Neuronal stem cell (in vitro differentiated cells): ENCODE measurements at places on chromosomes 4 and X.

DNA sequence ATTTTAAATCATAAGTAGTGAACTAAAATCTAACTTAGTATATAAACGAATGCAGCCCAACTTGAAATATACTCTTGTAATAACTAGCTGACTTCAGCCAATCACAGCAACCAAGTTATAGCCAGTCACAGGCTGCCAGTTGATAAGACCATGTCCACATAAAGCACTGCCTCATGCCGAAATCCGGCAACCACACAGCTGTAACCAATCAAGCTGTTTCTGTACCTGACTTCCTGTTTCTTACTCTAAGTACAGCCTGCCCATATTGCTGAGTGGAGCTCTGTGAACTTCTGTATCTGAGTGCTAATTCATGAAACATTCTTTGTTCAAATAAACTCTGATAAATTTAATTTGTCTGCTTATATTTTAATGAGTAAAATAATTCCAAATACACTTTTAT, 805.3 kb upstream of the EPHA5 start:
- no peak for DNase-seq

- no peak for DNase-seq
Measured at GRCh38 chr4:138405466-138405891, 163.3 kb upstream of the SLC7A11 start.

DNA sequence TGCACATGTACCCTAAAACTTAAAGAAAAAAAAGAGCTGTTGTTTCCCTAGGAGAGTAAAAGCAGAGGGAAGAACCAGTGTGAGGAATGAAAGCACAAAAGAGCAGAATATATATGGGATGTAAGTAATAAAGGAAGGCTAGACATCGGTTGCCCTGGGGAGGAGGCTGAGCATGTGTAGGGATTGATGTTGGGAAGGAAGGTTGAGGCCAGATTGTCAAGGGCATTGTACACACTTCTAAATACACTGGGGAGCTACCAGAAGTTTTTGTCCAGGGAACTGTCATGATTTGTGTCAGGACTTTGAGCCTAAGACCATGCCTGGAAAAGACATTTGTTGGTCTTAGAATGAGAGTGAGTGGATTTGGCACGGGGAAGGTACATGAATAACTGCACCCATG, 467.1 kb downstream of the GPAT3 start:
- DNase-seq: no peak

- peak; percentile 4 for DNase-seq
Measured at GRCh38 chrX:149829751-149830191, 48.0 kb downstream of the MAGEA9 start.

GRCh38 chrX:71870208-71871098, 40.2 kb upstream of the NHSL2 start:
- DNase-seq: peak; percentile 5

GRCh38 chrX:65035446-65035770, 59.2 kb upstream of the ZC4H2 start:
- no peak for DNase-seq

DNA sequence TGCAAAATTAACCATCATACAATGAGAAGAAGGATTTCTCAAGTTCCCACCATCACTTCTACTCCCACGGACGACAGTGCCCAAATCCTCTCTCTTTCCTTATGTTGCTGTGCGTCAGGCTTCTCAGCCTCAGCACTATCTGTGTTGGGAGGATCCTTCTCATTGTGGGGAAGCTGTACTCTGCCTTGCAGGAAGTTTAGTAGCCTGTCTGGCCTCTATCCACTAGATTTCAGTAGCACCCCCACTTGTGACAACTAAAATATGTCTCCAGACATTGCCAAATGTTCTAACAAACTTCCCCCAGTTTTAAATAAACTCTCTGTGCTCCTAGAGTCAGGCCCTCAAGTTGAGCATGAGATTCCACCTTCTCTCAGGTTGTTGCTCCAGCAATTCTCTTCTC, 545.9 kb upstream of the ZFP42 start:
- no peak for DNase-seq

- DNase-seq: no peak
Measured at GRCh38 chrX:43000121-43000520, 222.2 kb upstream of the PPP1R2C start.

DNA sequence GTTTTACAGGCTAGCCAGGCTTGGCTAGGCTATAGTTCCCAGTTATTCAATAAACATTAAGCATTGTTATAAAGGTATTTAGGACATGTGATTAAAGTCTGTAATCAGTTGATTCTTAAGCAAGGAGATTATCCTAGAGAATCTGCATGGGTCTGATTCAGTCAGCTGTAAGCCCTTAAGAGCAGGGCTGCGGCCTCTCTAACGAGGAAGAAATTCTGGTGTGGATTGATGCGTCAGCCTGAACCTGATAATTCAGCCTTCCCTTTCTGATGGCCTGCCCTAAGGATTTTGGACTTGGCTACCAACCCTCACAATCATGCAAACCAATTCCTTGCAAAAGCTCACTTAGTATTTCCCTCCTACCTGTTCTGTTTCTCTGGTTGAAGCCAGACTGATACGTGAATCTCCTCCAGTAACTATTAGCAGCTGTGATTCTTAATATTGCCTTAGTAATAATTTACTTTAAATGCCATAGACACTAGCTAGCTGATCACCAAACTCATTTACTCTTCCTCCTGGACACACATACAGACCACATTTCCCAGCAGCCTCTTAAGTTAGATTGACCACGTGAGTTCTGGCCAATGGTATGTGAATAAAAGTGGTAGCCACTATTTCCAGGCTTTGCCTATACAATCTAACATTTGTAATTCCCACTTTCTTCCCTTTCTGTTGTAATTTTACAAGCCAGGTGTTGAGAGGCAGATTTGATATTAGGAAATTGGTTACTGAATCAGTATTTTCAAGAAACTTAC, 678.0 kb upstream of the INTU start:
- DNase-seq: no peak

DNA sequence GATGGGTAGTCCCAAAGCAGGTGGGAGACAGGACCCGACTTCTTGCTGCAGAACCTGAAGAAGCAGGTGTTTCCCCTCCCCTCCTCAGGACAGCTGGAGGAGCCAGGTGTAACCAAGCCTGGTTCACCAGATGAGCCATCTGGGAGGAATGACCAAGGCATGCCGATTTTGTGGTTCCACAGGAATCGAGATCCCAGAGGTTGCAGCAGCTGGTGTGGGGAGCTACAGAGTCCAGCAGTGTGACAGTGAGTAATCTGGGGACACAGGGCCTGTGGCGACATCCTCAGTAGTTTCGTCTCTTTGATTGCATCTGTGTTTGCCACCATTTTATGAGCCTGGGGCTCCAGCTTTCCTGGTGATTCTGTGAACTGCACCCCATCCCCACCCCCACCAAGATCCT, 2.6 kb upstream of the NDP start:
- no peak for DNase-seq

DNA sequence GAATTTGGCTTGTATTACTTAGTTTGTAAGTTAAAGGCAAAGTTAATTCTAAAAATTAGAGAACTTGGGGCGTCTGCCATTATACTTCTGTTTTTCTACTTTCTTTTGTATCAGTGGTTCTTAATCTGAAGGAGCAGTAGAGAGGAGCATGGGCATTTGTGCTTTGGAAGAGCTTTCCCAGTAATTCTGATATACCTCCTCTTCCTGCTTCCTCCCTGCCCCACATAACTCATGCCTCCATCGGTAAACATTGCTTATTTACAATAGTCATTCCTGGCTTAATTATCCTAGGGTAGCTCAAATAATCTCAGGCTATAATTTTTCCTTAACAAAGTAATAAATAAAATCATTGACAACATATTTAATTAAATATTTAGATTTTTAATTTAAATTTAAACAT, 37.1 kb upstream of the SPARCL1 start:
- no peak for DNase-seq

DNA sequence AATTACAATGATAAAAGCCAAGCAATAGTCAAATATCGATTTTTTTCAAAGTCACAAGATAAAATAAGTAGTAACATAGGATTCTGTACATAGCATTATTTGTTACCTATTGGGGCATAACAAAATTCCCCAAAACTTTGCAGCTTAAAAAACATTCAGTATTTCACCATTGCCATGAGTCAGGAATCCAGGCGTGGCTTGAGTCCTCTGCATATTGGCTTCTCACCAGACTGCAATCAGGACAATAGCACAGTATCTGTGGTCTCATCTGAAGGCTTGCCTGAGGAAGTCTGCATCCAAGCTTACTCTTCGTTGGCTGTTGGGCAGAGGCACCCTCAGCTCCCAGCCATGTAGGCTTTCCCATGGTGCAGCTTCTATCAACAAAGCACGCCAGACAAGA, 6.2 kb upstream of the CTBP1 start:
- DNase-seq: no peak

DNA sequence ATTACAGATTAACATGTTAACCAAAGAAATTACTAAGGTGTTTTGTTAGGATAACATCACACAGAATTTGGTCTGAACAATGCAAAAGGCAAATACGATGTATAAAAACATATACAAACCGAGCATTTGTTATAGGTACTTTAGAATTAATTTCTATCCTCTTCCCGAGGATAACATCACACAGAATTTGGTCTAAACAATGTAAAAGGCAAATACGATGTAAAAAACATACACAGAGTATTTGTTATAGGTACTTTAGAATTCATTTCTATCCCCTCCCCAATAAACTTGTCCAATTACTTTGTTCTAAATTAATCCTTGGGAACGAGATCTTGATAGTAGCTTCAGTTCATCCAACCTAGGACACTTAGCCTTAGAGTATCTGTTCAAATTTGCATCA, 7.6 kb downstream of the HNRNPDL start:
- DNase-seq: no peak

GRCh38 chrX:129818123-129818522, 25.6 kb downstream of the ZDHHC9 start:
- no peak for DNase-seq

DNA sequence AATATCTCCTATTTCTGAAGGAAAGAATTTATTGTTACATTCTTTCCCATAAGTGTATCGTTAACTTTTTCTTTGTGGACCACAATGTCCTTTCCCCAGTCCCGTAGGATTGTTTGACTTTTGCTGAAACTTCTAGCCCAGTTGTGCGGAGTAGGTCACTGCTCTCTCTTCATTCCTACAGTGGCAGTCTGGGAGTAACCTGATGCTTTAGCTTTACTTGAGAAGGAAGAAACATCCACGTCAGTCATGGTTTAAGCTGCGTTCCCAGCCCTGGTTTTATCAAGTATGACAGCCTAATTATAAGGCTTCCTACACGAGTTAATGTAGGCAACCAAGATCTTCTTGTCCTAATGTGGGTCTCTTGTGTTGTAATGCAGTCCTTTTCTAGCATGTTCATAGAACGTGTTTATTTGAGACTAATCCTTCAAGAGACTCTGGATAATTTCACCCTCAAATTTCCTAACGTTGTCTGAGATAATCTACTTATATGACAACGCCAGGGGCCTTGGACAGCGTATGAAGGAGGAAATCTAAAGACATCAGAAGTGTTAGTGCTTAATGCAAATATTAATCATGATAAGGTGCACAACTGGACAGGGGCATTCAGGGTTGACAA, 40.8 kb upstream of the GRPR start:
- no peak for DNase-seq

DNA sequence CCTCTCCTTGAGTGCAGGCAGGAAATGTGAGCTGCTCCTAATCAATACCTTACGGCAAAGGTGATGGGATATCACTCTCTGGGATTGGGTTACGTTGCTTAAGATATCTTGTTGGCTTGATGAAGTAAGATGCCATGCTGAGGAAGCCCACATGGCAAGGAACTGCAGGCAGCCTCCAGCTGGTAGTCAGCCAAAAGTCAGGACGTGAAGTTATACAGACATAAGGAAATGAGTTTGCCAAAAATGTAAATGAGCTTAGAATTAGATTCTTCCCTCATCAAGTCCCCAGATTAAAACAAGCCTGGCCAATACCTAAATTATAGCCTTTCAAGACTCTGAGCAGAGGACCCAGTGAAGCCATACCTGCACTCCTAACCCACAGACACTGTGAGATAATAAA, 155.0 kb downstream of the QDPR start:
- DNase-seq: no peak

DNA sequence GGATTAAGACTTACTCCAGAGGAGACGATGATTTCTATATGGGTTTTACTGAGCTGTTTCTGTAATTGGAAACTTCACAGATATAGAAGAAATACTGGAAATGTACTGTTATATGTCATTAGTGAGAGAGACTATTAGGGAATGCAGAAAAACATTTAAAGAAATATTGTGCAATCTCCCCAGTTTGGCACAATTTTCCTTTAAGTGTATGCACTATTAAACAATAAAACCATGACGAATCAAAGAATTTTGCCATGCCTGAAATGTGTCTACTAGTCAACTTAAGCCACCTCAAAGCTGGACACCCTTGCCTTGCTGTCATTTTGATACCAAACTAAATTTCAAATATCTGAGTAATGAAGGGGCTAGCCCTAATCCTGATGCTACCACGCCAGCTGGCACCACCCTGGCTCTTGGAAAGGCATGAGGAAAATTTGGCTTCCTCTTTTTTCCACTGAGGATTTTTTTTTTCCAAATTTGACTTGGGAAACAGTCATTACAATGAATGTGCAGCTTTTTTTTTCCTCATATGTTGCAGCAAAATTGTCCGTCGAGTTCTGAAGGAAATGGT, 36.1 kb downstream of the MTTP start:
- no peak for DNase-seq

- no peak for DNase-seq
Measured at GRCh38 chr4:91089178-91089577, 962.0 kb downstream of the CCSER1 start.

GRCh38 chr4:122960611-122961000, 38.2 kb upstream of the NUDT6 start:
- DNase-seq: no peak

DNA sequence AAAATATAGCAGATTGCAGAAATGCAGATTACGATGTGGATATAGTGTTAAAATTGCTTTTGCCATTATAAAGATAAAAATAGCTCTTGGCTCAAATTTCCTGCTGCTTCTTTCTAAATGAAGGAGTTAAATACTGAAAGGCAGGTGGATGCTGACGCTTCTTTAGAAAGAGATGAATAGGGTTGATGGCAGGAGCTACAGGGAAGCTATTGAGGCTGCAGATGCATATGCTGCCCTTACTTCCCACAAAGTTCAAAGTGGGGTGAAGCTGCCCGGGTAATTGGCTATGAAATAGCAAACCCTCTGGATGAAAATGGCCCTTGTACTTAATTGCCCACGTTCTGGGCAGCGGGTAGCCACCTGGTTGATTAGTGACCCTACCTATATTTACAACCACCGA, 379.5 kb downstream of the ZIC3 start:
- no peak for DNase-seq

GRCh38 chrX:94908171-94908570, 1234.2 kb downstream of the FAM133A start:
- no peak for DNase-seq

GRCh38 chr4:189870511-189871234, 70.0 kb upstream of the FRG1 start:
- no peak for DNase-seq

DNA sequence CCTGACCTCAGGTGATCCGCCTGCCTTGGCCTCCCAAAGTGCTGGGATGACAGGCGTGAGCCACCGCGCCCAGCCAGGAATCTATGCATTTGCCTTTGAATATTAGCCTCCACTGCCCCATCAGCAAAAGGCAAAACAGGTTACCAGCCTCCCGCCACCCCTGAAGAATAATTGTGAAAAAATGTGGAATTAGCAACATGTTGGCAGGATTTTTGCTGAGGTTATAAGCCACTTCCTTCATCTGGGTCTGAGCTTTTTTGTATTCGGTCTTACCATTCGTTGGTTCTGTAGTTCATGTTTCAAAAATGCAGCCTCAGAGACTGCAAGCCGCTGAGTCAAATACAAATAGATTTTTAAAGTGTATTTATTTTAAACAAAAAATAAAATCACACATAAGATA, 44.2 kb upstream of the SHOX start:
- DNase-seq: no peak

- DNase-seq: no peak
Measured at GRCh38 chrX:100373673-100374072, 36.4 kb downstream of the PCDH19 start.
